ENCODE measurements at places on chromosomes 7 and 10. TPM values are rescaled to one million over a fixed set of nuclear protein-coding genes. Genes with fewer than 3 reads are reported as not detected.

- no peak for DNase-seq
These were observed 235.4 kb downstream of the RNLS start for GRCh38 chr10:88347597-88348304.

DNA sequence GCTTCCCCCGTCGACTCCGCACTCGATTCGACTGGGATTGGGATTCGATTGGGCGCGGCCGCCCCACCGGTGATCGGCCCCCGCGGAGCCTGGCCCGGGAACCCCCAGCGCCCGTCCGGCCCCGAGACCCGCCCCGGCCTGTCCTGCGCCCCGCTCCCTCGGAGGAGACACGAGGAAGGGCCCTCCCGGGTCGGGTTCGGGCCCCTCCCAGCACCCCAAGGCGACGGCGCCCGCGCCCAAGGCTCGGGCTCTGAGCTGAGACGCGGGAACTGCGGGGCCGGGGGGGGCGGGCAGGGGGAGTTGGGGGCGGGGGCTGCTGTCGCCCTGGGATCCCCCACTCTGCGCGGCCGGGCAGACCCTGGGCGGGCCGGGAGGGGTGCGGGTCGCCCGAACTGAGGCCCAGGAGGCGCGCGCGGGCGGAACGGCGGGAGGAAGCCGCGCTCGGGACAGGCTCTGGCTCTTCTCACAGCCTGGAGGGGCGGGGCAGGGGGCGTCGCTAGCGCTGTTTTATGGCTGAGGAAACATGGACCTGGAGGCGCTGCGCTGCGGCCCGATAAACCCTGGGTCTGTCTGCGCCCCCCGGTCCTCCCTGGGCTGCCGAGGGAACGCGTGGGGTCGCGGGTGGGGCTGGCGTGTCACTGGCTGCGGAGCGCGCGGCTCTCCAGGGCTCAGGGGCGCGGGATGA, 1.7 kb upstream of the NKX6-2 start:
- DNase-seq: no peak

GRCh38 chr10:110456523-110457091, 41.1 kb upstream of the DUSP5 start:
- no peak for DNase-seq

- no peak for DNase-seq
These were observed 82.9 kb downstream of the ELFN1 start for GRCh38 chr7:1752771-1753563.

DNA sequence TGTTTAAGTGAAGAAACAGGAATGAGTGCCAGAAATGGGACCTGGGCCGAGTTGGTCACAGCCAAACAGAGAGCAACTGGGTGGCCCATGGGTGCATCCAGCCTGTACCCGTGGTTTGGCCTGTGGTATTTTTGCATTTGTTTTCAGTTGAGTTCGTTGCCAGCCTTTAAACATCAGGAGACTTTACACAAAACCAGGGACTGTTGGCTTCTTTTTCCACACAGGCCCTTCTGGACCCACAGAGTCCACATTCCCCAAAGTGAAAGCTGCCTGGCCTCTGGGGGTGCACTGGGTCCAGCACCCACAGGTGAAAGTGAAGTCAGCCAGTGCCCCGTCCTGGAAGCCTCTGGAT, 54.1 kb upstream of the TNS3 start:
- DNase-seq: no peak

GRCh38 chr7:96416116-96416515, 94.2 kb upstream of the SLC25A13 start:
- no peak for DNase-seq

DNA sequence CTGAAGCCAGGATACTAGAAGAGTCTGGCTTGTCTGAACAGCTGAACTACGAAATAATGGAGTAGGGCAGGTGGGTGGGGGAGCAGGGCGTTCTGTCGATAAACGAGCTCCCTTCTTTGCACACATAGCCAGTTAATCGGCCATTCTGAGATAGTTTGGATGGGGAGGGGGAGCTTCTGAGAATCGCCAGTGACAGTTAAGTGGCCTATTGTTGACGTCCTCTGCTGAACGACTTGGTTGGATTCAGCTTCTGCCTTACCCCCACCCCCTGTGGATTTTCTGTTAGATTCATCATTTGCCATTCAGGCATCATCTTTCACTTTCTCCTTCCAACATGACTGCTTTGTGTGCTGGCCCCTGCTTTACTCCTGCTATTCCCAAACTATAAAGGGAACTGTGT, 520 bp downstream of the CPA5 start:
- DNase-seq: no peak

- no peak for DNase-seq
These were observed 83.1 kb downstream of the LHPP start for GRCh38 chr10:124544711-124545110.

- no peak for DNase-seq
These were observed 13.5 kb downstream of the ZNF503 start for GRCh38 chr10:75388082-75388481.

DNA sequence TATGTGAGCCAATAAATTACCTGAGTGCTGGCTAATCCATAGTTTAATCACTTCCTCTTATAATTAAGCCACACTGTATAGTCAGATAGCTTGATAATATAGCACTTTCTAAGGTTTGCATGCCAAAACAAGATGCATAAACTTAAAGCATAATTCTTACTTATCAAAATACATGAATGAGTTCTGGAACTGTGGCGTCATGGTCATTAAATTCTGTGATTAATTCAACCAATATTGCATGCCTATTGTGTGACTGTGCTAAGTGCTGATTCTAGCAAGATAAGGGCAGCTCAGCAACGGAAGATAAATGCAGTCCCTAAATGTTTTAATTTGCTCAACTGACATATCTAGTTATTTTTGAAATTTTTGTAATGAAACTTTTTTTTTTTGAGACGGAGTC, 29.7 kb downstream of the HOXA1 start:
- no peak for DNase-seq

DNA sequence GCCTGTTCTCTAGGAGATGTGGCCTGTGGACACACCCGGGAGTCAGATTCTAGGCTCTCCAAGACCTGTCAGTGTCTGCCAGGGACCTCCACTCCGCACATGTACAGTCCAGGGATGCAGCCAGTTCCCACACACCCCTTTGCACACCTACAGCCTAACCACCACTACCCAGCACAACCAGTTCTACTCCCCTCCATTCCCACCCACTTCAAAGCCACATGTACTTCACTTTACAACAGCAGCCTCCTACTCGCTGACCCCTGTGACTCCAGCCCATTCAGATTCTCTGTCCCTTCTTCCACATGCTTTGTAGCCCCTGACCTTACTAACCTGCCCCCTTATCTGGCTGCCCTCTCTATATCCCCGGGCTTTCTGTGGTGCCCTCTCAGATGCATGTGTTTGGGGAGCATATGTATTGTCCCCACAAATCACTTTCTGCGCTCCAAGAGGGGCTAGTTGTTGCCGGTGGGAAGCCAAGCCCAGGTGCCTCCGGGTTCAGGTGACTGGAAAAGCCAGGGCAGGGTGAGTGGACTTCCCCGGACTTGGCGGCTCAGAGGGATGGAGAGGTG, 7.2 kb downstream of the LBX1 start:
- no peak for DNase-seq

Gene NPTX2
- 0.62 TPM for total RNA-seq

Gene COL1A2
- total RNA-seq: 252 TPM

Gene NPFFR1
- 1.0 TPM for total RNA-seq
